Esophagus muscularis mucosa (tissue), 4 donors: ENCODE measurements at places on chromosomes 16 and 17.

DNA sequence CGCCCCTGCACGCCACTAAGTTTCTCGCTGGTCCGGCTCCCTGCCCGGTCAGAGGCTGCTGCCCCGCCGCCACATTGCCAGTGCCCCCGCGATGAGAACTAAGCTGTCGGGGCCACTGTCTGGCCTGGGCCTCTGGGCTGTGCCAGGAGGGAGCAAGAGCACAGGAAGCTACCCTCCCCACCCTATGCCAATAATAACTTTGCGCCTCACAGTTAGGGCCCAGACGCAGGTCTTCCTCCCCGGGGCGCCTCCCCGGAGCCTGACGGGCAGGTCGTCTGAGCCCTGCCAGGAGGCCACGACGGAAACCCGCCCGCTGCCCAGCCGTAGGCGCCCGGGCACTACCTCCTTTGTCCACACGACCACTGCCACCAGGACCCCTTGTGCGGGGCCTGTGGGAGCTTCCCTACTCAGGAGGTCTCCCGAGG, 1.5 kb downstream of the ZFPM1 start:
- DNase-seq, result no peak

DNA sequence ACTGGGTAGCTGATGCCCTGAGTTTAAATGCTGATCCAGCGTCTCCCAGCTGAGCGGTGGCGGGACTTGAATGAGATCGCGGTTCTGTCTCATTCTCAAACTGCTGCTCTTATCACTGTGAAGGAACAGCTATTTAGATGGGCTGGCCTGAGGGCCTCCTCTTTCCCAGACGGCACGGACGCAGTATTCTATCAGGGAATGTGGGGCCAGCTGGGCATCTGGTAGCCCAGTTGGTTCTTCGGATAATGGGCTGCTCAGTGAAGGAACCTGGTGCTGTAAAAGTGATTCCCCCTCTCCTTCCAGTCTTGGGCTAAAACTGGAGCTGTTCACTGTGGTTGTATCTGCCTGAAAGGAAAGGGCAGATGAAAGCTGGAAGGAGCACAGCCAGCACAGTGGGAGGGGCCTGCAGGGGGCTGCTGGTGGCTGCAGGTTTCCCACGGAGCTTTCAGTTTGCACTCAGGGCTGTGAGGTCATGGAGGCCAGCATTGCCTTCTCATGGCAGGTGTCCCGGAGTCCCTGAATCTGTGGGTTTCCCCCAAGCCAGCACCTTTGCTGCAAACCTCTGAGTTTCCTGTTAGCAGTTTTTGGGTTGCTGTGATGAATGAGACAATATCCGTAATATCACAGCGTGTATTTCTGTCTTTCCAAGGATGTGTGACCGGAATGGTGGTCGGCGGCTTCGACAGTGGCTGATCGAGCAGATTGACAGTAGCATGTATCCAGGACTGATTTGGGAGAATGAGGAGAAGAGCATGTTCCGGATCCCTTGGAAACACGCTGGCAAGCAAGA, 3.6 kb downstream of the IRF8 start:
- DNase-seq, result no peak

- DNase-seq, result no peak
Observed at GRCh38 chr16:53605356-53605755, 98.3 kb downstream of the RPGRIP1L start.

DNA sequence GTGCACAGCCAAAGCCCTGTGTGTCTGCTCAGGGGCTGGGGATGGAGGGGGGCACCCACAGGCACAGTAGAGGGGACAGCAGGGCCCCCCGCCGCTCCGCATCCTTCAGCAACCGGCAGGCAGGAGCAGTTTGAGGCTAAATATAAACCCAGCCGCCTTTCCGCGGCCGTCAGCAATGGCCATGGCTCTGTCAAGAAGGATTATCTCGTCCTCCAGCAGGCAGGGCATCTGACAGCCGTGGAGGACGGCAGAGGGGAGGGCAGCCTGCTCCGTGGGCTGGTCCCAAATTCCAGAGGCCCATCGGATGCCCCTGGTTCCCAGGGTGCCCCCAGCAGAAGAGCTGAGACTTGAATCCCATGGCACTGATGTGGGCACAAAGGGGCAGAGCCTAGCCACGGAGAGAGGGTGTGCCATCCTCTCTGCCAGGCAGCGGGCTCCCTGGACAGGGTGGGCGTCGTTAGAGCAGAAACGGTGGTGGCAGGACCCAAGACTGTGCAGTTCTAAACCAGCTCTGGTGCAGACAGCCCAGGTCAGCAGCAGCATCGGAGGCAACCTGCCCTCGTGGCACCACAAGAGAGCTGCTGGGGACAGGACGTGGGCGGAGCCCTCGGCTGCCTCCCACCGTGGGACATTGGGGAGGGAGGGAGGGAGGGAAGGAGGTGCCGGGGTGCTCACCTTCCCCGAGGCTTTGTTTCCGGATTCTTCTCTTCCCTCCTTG, 198.8 kb upstream of the CIBAR2 start:
- no peak for DNase-seq
